AG08395 (cell line): ENCODE measurements at places on chromosomes 5 and 9.

- DNase-seq: no peak
These were observed 37.3 kb upstream of the CTNND2 start for GRCh38 chr5:11941566-11941965.

- DNase-seq: peak; percentile 17
These were observed 430.8 kb downstream of the ARHGEF28 start for GRCh38 chr5:74056789-74057164.

DNA sequence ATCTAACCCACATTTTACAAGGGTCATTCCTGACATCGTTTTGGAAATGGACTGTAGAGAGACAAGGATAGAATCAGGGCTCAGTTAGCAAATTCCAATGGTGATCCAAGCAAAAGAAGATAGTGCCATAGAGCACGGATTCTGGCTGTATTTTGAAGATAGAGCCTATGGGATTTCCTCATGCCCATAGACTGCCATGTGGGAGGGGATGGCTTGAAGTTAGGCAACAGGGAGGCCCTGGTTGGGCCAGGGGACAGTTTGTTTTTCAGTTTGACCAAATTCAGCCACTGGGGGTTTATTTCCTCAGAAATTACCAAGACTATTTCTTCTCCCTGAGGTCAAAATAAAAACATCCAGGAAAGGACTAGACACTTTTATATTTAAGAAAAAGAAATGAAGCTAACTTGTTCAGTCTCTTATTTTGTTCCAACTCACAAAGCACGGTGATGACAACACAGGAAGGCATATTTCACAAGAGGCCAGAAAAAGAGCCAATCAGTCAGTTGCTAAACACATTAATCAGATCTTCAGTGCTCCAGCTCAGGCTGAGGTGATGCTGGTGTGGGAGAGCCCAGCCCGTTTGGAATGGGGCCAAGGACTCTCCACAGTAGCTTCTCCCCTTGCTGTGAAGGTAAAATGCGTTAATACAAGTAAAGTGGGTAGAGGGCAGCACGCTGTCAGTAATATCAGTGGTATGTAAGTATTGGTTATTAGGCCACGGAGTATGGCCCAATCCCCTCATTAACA lies 4.4 kb upstream of the DCTN4 start:
- peak; percentile 34 for DNase-seq

DNA sequence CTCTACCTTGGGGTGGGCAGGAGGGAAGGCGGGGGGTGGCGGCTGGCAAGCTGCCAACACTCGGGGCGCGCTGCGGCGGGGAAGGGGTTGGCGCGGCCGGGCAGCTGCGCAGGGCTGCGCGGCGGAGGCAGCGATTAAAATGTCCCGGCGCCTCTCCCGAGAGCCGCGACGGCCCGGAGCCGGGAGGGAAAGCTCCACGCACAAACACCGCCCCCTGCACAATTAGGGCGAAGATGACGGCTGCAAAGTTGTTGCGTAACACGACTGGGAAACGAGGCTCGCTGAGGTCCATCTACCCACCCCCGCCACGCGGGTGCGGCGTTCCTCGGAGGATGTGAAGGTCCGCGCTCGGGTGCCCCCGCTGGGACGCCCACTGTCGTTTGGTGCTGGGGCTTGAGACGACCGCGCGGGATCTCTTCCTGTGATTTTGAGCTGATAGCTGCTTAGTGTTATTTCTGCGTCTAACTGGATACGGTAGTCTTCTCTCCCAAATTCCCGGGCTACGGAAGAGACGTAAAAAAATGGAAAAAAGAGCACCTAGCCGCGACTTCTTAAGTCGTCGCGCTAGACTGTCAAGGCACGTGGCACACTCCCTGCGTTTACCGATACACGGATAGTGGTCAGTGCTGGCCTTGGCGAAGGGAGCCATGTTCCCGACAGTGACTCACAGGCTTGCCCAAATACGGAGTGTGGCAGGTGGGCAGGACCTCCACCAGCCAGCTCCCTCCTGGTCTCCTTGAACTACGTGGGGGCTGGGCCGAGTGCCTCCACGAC lies 958 bp upstream of the NFIL3 start:
- peak; percentile 68 for DNase-seq

DNA sequence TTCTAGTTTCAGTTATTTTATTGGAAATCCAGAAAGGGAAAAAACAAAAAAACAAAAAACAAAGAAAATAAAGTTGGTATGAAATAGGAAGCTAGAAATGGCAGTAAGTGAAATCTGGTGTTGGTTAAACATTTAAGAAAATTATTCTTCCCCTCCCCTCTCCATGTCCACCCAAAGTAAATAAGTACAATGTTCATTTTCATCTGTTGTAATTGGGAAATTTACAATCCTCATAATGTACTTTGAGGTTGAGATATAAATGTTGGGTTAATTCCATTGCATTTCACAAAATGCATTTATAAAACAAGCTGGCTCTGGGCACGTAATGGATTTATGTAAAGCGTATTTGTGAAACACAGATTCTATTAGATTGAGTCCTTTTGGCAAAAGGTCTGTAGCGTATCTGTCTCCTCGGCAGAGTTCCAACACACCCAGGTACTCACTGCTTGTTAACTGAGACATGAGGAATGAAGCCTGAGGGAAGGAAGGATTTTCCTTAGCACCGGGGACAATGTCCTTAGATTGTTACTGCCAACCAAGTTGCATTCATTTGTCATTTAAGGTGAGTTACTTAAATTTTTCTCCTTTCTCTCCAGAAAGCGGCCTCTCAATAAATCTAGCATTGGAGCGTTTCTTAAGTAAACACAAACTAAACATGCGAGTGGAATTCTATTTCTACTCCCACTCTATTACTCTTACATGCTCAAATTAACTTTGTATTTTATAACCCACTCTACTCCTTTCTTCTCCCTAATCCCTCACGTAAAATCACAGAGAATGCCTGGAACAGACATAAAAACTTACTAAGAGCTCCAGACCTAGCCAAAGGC lies 912.3 kb upstream of the WWC1 start:
- no peak for DNase-seq

DNA sequence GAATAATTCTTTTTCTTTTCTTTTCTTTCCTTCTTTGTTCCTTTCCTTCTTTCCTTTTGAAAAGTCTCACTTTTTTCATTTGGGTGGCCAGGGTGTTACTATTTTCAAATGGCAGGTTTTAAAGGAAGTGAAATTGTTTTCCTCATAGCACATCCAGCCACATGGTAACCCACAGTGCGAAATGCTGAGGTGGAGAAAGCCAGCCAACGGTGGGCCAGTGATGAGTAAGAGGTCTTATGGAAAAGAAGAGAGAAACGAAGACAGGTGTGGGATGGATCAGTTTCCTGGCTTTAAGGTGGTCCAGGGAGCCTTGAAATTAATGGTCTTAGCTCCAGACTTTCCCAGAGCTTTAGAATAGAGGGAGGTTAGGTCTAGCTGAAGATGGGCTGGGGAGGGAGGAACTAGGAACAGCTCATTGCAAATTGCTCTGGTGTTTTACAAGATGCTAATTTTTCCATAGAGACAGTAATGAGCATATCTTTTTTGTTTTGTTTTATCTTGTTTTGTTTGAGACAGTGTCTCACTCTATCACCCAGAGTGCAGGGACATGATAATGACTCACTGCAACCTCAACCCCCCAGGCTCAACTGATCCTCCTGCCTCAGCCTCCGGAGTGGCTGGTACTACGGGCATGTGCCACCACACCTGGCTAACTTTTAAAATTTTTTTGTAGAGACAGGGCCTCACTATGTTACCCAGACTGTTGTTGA lies 17.8 kb downstream of the ITK start:
- DNase-seq: no peak

DNA sequence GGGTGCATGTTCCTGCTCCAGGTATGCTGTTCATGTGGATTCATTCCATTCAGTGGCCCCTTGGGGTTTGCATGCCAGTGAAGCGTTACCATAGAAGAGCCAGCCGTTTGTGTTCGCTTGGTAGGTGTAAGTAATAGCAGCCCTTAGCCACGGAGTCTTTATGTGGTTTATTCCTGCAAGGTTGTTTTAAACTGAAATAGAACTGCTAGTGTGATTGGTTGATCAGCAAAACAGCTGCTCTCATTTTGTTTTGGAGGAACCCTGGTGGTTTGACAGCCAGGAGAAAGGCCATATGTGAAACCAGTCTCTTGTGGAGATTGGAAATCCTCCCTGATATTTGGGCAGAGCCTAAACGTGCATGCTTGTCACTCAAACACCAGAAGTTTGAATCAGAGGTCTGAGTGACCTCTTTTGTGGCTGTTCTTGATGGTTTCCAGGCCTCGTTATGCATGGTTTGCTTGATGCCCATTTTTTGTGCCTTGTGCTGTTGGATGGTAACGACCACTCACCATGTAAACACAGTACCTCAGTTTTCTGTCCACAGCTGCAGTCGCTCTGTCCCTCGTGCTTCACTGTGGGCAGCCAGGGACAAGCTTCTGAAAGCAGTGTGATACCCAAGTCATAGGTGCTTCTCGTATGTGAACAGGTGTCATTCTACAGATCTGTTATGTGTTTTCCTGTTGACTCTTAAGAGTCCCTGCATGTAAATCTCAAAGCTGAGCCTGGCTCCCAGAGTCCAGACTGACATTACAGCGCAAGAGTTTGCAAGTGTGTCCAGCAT lies 58.3 kb upstream of the NXNL2 start:
- no peak for DNase-seq

DNA sequence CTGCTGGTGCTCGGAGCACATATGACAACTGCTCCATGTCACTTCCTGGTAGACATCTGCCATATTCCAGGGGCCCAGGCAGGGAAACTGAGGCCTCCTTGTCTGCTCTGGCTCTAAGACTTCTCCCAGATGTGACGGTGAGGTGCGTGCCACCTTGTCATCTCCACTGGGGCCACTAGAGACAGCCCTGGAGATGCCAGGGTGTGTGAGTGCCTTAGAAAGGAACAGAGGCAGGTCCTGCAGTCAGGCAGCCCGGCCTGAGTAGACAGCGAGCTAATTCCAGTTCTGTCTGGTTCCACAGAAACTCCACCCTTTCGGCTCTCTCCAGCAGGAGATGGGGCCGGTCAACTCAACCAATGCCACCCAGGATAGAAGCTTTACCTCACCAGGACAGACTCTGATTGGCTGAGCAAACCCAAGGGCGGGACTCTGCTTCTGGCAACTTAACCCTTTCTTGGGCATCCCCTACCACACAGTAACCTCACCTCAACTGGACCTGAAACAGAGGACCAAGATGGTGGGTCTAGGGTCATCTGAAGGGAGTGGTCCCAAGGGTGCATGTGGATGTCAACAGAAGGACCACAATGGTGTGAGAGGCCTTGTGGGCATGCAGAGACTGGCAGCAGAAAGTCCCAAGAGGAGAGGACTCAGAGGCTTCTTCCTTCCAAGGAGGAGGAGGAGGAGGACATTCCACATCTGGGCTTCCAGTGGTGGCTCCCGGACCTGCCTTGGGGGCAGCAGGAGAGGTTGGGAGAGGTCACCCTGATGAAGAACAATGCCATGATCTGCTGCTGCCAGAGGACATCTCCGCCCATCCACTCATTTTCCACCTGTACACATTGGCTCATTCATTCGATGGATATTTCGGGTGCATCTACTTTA lies 77.7 kb downstream of the RGS3 start:
- DNase-seq: peak; percentile 59

GRCh38 chr5:90549729-90550275 lies 8.8 kb upstream of the ADGRV1 start:
- no peak for DNase-seq

- DNase-seq: no peak
These were observed 4.8 kb upstream of the NFIL3 start for GRCh38 chr9:91428436-91428835.

GRCh38 chr5:6602441-6602840 lies 30.4 kb downstream of the NSUN2 start:
- no peak for DNase-seq

GRCh38 chr9:127977884-127978647 lies 2.7 kb downstream of the EEIG1 start:
- DNase-seq: peak; percentile 69
